ENCODE measurements at places on chromosomes 11 and 22. TPM values are rescaled to one million over a fixed set of nuclear protein-coding genes. Genes with fewer than 3 reads are reported as not detected.

TIMM10B gene
- 40.5 TPM for total RNA-seq

DLG2 gene
- 1.3 TPM for total RNA-seq

UBXN1 gene
- 139 TPM for total RNA-seq

OR8G1 gene
- total RNA-seq: not detected

UCP3 gene
- total RNA-seq: 2.4 TPM

OR8D4 gene
- total RNA-seq: not detected
